Chondrocyte (in vitro differentiated cells): ENCODE measurements at places on chromosomes 7 and 10.

DNA sequence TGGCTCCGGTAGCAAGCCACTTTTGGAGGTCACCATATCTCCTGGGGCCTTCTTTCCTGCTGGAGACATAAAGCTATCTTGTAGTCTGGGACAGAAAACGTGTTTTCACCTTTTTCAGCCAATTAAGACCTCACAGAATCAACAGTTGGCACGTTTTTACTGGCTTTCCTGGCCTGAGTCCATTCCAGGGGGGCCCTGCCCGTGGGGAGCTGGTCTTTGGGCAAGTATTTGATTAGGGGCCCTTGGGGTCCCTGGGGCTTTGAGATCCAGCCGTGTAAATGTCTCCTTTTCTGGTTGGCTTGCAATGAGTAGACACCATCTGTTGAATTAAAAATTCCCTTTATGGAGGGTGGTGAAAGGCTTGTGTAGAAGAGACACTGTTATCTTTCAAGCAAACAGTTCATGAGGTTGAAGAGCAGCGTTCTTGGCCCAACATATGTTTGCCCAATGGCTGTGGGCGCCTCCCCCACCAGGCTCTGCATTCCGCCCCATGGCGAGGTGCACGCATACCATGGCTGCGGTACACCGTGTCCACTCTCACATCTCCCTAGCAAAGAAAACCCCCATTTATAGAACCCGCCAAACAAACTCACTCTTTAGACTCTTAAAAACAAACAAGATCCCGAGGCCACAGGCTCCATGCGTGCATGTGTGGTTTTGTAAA is 593.2 kb downstream of the LRMDA start:
- no peaks in the 10 kb centered on the region for H3K4me1 ChIP-seq
- no peak for DNase-seq
- no peaks in the 10 kb centered on the region for H3K36me3 ChIP-seq
- no peak overlapping the region for H3K4me3 ChIP-seq
- H3K27me3 ChIP-seq, result peaks cover 2% of the 10 kb centered on the region
- H3K27ac ChIP-seq, result no peak overlapping the region

DNA sequence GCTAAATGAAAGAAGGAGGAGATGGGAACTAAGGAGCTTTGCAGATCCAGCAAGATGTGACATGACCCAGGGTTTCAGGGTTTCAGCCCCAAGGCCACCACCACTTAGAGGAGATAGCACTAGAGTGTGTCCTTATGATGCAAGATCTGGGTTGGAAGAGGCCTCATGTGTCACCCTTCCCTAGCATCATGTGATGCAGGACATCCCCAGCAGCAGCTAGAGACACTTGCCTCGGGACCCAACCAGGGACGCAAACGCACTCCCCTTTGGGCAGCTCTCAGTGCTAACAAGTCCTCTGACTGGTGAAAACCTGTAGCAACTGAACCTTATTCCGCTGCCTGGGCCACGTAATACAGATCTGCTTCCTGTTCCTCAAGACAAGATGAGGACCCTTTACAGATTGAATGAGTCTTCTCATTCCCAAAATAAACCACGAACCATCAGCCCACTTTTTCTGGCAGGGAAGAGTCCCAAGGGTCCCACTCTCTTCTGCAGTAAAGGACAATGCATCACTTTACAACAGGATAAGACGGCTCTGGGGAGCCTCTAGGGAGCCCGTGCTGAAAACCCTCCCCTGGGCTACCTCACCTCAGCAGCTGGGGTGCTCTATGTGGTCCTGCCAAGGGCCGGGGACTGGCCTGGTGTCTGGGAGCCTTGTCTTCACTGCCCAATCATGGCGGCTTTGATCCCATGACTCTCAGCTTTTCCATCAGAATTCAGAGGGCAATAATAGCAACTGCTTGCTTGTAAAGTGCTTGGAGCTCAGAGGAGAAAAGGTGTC is 44.8 kb upstream of the GDF10 start:
- DNase-seq, result no peak
- H3K27me3 ChIP-seq, result no peaks in the 10 kb centered on the region
- no peak overlapping the region for H3K27ac ChIP-seq

GRCh38 chr10:112579578-112579977 is 132.6 kb downstream of the VTI1A start:
- no peak overlapping the region for H3K4me3 ChIP-seq
- H3K4me1 ChIP-seq, result peaks cover 14% of the 10 kb centered on the region
- H3K36me3 ChIP-seq, result peaks cover 4% of the 10 kb centered on the region

DNA sequence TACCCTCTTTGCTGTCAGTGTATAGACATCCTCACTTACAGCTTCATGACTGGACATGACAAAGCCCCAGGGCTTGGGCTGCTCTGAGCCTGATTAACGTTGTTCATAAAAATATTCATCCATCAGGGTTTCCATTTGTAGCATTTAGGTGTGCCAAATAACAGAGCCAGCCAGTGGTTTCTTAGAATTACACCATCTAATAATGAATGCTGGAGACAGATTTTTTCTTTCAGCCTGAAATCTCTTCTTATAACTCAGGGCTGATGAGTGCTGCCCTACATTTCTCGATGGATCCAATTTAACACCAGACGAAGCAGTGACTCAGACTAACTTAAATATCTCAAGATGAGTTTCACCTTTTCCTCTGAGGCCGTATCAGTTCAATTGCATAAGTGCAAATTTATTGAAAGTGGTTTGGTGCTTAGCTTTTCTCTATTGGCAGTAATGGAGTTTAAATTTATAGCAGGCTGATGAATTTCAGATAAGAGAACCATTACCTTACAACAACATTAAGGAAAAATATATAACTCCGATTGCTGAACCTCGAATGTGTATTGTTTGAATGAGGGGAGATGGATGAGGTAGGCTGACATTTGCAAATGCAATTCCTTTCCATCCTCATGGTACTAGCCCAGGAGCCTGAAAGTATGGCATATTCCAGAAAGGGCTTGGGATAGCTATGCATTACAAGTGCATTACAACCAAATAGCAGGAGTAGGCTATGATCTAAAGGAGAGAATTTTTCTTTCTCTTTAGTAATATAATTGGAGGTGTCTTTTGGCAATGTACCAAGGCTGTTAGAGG is 900.6 kb downstream of the KCNMA1 start:
- peaks cover 5% of the 10 kb centered on the region for H3K27me3 ChIP-seq
- DNase-seq, result no peak
- no peaks in the 10 kb centered on the region for H3K36me3 ChIP-seq
- no peaks in the 10 kb centered on the region for H3K4me1 ChIP-seq
- no peak overlapping the region for H3K4me3 ChIP-seq
- H3K27ac ChIP-seq, result no peak overlapping the region

- no peak for DNase-seq
- H3K4me1 ChIP-seq, result no peaks in the 10 kb centered on the region
- H3K27me3 ChIP-seq, result no peaks in the 10 kb centered on the region
- no peaks in the 10 kb centered on the region for H3K36me3 ChIP-seq
- H3K27ac ChIP-seq, result no peak overlapping the region
These were observed 787.0 kb upstream of the C7orf33 start for GRCh38 chr7:147803606-147804005.

DNA sequence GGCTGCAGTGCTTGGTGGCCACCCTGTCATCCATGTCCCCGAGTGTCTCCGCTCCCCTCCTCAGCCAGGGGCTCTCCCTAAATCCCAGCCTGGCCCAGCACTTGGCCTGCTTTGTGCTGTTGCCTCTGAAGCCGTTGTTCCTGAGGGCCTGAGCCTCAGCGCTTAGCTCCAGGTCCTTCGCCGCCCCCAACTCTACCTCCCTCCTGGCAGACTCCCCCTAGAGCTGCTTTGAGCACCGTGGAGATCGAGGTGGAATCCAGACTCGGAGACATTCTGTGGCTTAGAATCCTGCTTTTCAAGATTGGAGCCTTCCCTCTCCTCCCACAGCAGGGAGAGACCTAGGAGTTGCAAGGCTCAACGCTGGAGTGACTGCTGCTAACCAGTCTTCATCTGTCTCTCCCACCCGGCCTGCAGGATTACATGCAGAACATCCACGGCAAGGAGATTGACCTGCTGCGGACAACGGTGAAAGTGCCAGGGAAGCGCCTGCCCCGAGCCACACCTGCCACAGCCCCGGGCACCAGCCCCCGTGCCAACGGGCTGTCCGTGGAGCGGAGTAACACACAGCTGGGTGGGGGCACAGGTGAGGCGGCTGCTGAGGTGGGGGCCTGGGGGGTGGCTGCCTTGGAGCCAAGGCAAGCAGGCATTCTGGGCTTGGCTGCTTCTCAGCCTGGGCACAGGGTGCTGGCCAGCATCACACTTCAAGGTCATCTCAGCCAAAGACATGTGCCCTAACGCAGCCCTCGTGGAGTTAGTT is 33.3 kb downstream of the GBX1 start:
- H3K27ac ChIP-seq, result no peak overlapping the region
- no peak overlapping the region for H3K4me3 ChIP-seq
- H3K4me1 ChIP-seq, result no peaks in the 10 kb centered on the region
- H3K36me3 ChIP-seq, result peaks cover 27% of the 10 kb centered on the region

GRCh38 chr10:132447446-132448247 is 50.6 kb downstream of the PWWP2B start:
- H3K27me3 ChIP-seq, result no peaks in the 10 kb centered on the region
- no peak for DNase-seq
- H3K4me1 ChIP-seq, result peaks cover 36% of the 10 kb centered on the region
- H3K4me3 ChIP-seq, result peak overlapping the region; percentile 38
- no peaks in the 10 kb centered on the region for H3K36me3 ChIP-seq
- H3K27ac ChIP-seq, result peak overlapping the region; percentile 92

DNA sequence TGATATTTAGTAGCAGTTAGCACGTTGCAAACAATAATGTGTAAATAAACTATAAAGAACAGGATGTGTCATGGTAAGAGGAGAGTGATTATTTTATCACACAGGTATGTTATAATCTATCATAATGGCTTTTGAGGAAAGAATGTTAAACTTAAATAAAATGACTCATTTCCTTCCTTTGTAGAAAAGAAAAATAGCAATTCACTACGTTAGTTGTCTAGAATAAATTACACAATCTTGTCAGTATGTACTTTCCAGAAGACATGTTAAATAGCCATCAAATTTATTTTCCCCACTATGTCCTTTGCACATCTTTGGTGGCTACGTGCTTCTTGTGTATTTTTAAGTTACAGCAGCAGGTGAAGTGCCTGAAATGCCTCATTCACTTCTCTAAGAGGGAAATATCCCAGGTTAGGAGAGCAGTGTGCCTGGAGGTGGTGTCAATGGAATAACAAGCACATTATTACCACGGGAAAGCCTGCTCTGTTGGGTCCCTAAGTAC is 133.8 kb downstream of the SEMA3A start:
- no peaks in the 10 kb centered on the region for H3K36me3 ChIP-seq
- H3K27me3 ChIP-seq, result no peaks in the 10 kb centered on the region
- H3K4me1 ChIP-seq, result peaks cover 39% of the 10 kb centered on the region

GRCh38 chr10:636769-637168 is 52.7 kb downstream of the DIP2C start:
- H3K4me3 ChIP-seq, result no peak overlapping the region
- no peak for DNase-seq
- H3K27me3 ChIP-seq, result no peaks in the 10 kb centered on the region
- H3K36me3 ChIP-seq, result no peaks in the 10 kb centered on the region

DNA sequence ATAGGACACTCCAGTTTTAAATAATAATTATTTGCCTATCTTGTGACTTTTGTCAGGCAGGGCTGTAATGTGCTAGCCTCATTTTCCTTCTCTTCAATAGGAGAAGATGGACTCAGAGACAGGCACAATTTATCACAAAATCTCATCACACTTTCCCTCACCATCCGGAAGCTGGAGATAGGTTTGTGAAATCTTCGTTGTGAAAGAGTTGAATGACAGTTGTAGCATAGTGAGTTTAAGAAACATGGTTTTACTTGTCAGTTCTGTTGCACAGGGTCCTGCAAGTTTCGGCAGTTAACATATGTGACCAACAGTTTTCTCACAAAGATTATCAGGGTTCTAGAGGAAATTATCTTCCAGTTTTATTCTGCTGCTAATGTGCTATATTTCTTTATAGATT is 37.7 kb upstream of the MAP3K8 start:
- no peaks in the 10 kb centered on the region for H3K36me3 ChIP-seq
- H3K27me3 ChIP-seq, result peaks cover 33% of the 10 kb centered on the region
- peaks cover 7% of the 10 kb centered on the region for H3K4me1 ChIP-seq
- no peak overlapping the region for H3K4me3 ChIP-seq
- no peak for DNase-seq

DNA sequence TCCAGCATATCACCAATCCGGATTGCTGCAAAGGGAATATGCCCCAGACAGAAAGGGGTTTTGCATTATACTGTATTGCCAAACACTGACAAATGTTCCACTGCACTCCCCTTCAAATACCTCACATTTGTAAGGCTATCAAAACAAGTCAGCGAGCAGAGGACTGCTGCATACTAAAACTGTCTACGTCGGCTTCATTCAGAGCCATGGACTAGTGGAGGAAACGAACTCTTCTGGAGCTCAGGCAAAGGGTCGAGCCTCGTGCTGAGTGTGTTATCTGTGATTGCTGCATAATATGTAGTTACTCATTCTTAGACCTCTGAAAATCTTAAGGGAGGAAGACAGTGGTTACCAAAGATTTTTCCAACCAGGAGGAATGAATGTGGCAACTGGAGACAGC is 200.2 kb downstream of the DYNC1I1 start:
- H3K4me3 ChIP-seq, result no peak overlapping the region
- H3K27me3 ChIP-seq, result no peaks in the 10 kb centered on the region
- peaks cover 33% of the 10 kb centered on the region for H3K4me1 ChIP-seq
- no peak overlapping the region for H3K27ac ChIP-seq

DNA sequence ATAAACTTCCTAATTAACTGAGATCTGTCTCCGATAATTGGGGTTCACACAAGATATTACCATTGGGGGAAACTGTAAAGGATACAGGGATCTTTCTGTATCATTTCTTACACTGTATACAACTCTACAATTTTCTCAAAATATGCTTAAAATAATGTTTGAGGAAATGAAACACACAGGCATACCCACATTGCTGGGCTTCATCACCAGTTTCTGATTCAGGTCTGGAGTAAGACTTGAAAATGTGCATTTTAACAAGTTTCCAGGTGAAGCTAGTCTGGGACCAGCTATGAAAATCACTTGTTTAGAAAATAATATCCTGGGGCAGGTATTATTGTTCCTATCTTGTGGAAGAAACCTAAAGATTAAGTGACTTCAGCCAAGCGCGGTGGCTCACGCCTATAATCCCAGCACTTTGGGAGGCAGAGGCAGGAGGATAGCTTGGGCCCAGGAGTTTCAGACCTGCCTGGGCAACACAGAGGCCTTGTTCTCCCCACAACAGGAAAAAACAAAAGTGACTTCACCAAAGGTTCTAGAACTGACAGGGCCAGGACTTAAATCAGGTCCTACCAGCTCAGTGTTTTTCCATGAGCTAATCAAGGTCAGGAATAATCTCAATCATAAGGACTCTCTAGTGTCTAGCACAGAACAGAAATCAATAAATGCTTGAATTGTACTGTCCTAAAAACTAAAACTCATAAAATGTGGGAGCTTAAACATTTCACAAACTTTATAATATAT is 12.6 kb downstream of the TOMM7 start:
- no peak for DNase-seq
- H3K27ac ChIP-seq, result no peak overlapping the region
- H3K4me1 ChIP-seq, result peaks cover 3% of the 10 kb centered on the region
- peaks cover 16% of the 10 kb centered on the region for H3K36me3 ChIP-seq

DNA sequence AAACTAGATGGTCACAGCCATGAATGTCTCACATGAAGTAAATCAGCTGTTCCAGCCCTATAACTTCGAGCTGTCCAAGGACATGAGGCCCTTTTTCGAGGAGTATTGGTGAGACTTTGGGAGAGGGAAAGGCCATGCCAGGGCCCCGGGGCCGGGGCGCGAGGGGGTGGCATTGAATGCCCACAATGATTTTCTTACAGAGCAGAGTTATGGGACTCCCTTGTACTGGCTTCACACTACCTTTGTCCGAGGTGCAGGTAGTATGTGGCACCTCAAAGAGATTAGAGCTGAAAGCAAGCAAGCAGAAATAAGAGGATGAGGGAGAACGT is 407 bp downstream of the ELOVL3 start:
- H3K4me1 ChIP-seq, result peaks cover 17% of the 10 kb centered on the region
- DNase-seq, result no peak
- H3K27ac ChIP-seq, result no peak overlapping the region
- H3K4me3 ChIP-seq, result peak overlapping the region; percentile 66
